ENCODE measurements at places on chromosomes 11 and 22. TPM values are rescaled to one million over a fixed set of nuclear protein-coding genes. Genes with fewer than 3 reads are reported as not detected.

- H3K36me3 ChIP-seq, result no peaks in the 10 kb centered on the region
- no peaks in the 10 kb centered on the region for H3K27me3 ChIP-seq
- no peaks in the 10 kb centered on the region for H3K4me1 ChIP-seq
- no peak overlapping the region for H3K27ac ChIP-seq
These were observed 15.6 kb downstream of the ZBED4 start for GRCh38 chr22:49869086-49869830.

DNA sequence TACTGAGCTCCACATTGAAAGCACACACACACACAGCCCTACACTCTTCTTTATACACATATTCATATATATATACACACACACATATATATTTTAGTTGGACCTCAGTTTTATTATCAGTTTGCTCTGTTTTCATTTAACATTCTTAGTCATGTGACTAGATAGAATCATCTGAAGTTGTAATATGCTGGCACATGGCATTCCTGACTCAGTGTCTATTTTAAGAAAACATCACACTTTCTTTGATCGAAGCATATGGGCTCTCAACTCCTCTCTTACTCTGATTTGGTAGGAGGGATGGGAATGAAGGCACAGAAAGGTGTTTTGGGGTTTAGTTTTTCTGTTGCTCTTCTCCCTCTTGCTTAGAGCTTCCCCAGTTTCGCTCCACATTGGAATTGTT is 24.8 kb downstream of the AMOTL1 start:
- peaks cover 90% of the 10 kb centered on the region for H3K4me1 ChIP-seq
- no peak overlapping the region for H3K4me3 ChIP-seq
- no peaks in the 10 kb centered on the region for H3K36me3 ChIP-seq
- no peak for DNase-seq

GRCh38 chr22:27651486-27651885 is 150.1 kb downstream of the MN1 start:
- H3K36me3 ChIP-seq, result no peaks in the 10 kb centered on the region
- no peaks in the 10 kb centered on the region for H3K4me1 ChIP-seq
- no peaks in the 10 kb centered on the region for H3K27me3 ChIP-seq
- no peak overlapping the region for H3K4me3 ChIP-seq

The RASD2 gene
- total RNA-seq, result 0.94 TPM
